ENCODE measurements at places on chromosomes 5 and 9. TPM values are rescaled to one million over a fixed set of nuclear protein-coding genes. Genes with fewer than 3 reads are reported as not detected.

GRCh38 chr5:146799671-146800070, 78.9 kb downstream of the PPP2R2B start:
- DNase-seq: no peak

- no peak for DNase-seq
Measured at GRCh38 chr9:111839387-111839786, 44.6 kb upstream of the SHOC1 start.

GRCh38 chr9:124389146-124389939, 25.9 kb downstream of the PSMB7 start:
- no peak for DNase-seq

DNA sequence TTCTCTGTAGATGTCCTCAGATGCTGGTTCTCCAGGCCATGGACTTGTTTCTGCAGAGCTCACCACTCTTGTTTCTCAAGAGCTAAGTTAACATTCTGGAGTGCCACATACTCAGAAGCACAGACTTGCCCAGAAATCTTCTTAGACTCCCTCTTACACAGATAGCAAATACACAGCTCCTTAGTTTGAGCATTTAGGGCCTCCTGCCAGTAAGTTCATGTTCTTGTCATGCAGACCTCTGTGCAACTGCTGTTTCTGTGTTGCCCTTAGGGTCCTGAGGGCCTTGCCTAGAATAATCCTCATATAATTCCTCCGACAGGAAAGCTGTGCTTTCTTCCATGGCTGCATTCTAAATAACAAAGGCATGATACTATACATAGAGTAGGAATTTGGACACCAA, 1.3 kb upstream of the PTPDC1 start:
- no peak for DNase-seq

GRCh38 chr5:145429170-145429569, 406.0 kb downstream of the PRELID2 start:
- DNase-seq: no peak

- no peak for DNase-seq
Measured at GRCh38 chr9:109251080-109251775, 69.6 kb downstream of the EPB41L4B start.

DNA sequence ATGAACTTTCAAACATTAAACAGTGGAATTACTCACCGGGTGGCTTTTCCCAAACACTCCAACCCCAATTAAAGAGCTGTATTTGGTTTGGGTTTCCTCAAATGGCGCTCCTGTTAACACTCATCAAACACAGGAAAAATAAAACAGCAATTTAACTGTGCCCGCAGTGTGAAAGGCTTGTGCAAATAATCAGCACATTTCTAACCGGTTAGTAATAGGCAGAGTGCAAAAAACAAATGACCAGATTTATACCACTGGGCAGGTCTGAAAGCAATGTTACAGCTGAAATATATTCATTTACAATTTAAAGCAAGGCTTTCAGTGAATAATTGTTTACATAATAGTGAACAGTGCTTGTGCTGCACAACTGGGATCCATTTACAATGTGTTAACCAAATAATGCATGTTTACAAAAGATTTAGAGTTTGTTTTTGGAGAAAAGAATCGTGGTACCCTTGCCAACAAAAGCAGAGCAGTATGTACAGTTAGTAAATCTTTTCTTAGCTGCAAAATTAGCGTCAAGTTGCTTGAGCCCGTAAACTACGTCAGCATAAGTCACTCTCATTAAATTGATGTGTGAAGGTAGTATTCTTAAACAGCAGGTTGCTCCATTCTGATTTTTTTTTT, 662.9 kb upstream of the ZNF608 start:
- peak; percentile 66 for DNase-seq

DNA sequence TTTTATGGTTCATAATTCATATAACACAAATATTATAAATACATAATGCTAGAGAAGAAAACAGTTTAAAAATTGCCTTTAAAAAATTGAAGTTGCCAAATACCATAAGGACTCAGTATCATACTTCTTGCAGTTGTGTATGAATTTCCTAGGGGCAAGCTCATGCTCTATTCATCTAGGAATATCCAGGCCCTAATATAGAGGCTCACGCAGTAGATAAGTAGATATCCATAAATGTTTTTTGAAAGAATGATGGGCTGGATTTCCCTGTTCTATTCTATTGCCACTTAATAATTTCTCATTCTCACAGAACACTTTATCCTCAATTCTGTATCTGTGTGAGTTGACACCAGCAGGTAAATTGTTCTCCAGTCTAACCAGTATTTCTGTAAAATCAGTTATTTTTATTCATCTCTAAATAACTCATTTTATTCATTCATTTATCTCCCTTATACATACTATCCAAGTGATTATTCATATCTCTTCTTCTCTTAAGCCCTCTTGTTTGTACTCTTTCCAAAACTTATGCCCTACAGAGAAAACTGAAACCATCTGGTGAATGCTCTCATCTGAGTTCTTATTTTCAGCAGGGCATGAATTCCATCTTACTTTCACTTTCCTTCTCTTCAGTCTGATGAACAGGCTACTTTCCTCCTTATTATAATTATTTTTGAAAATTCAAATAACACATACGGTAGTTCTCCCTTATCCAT, 97.1 kb downstream of the SLC44A1 start:
- DNase-seq: no peak

GRCh38 chr5:127343866-127344265, 53.3 kb downstream of the MEGF10 start:
- DNase-seq: no peak

DNA sequence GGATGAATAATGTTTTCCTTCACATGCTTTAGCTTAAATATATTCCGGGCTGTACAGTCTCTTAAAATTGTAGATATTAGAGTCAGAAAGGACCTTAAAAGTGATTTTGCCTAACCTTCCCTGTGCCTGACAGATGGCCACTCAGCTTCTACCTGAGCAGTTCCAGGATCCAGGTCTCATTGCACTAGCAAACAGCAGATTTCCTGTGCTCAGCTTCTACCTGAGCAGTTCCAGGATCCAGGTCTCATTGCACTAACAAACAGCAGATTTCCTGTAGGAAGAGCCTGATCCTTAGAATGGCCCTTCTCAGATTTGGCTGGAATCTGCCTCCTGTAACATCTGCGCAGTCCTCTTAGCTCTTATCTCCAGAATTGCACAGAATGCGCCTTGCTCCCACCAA, 219.8 kb downstream of the AOPEP start:
- no peak for DNase-seq

DNA sequence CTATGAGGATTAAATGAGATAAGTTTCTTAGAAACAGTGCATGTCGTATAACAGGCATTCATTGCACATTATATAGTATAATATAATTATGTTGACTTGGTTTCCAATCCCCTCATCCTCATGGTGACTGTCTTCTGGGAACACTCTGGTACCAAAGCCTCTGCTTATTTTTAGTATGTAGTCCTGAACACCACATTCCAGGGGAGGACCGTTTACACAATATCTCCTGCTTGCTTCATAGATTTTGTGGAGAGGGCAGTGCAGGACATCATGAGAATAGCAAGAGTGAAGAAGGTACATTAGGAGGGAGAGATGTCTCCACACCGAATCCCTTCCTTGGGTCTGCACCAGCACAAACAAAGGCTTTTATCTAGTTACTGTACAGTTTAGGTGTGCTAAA, 20.5 kb upstream of the BHMT start:
- DNase-seq: no peak

DNA sequence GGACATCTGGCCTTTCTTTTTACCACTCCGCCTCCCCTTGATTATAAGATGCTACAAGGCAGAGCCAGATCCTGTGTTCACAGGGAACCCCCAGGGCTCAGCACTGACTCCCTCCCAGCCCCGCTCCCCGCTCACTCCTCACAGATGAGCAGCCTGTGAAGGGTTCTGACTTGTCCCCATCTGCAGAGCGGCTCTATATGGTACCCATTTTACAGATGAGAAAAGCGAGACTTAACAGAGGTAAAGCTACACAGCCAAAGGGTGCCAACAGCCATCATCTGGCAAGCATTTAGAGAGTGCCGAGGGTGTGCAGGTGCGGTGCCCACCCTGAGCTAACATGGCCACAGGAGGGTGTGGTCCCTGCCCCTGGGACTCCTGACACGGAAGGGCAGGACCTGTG, 18.8 kb downstream of the FIBCD1 start:
- no peak for DNase-seq

DNA sequence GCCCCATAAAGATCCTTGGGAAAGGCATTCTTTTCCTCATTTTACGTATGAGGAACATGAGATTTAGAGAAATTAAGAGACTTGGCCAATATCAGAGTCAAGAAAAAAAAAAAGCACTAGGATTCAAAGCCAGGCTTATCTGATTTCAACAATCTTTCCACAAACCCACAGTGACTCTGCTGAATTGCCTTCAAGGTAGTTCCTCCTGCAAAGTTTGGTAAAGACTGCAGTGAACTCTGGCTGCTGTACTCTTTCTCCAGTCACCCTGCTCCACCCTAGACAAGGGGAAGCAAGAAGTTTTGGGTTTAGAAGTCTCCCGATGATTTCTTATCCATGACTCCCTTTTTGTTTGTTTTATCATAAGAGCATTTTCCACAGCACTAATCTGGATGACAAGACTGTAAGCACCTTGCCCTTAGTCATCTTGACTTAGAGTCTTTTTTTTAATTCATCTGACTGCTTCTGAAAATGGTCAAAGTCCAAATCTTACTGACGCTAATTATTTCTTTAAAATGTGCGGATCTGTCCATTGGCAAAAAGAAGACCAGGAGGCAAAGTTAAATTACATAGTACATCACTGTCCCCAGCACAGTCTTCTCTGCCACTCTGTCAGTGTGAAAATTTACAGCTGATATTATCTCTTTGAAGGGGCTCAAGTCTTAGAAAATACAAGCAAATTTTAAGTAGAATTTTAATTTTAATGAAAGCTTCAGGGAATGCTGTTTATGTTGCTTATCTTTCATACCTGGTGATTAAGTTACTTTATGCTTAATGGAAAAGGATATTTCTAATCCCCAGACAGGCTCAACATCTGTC, 180.1 kb downstream of the TTLL11 start:
- DNase-seq: no peak

DNA sequence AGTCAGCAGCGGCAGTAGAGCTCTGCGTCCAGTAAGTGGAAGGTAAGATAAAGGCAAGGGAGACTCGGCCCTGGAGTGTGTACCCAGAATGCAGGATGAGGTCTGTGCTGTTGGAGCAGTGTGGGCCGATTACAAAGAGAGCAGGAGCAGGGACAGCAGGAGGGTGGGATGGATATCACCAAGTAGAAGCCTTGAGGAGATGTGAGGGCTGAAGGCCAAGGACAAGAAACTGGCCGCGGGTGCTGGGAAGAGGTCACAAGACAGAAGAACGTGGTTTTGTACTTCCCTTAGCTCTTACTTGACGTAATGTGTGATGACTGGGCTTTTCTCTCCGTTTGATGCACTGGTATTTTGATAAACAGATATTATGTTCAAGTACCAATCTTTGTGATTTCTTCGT, 43.7 kb downstream of the OR2V1 start:
- DNase-seq: no peak

GRCh38 chr5:63957617-63958016, 4.6 kb downstream of the HTR1A start:
- no peak for DNase-seq

GRCh38 chr5:152901754-152902153, 496.7 kb upstream of the NMUR2 start:
- DNase-seq: no peak

DNA sequence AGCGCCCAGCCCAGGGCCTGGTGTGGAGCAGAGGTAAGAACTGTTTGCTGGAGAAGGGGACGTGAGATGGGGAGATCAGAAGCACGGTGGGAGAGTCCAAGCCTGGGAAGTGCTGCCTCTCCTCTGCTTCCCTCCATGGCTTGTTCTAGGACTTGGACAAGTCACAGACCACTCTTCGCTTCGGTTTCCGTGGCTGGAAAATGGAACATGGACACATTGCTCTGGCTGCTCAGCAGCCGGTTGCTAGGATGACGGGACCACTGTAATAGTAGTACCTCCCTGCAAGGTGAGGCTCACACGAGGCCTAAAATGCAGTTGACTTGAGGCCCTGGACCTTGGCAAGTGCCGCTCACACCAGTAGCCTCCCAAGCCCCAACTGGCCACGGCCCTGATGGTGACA, 175.8 kb upstream of the FSTL4 start:
- no peak for DNase-seq

GRCh38 chr5:126809916-126810315, 33.0 kb downstream of the LMNB1 start:
- DNase-seq: no peak

DNA sequence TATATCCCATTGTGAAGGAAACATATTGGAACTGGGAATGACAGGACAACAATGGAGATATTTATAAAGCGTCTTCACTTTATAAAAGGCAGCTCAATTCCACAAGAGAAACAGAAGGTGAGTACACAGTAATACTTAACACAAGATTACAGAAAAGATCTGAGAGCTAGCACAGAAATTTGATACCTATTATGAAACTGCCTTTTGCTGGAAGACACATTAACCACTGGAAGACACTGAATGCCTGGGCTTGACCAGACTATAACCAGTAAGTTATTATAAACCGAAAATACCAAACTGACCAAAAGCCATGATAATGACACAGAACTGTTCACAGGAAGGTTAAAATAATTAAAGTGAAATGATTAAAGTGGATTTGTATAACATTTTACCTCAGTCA, 195.4 kb downstream of the NR2F1-AS1 start:
- no peak for DNase-seq

GRCh38 chr9:109317311-109317978, 3.4 kb downstream of the EPB41L4B start:
- DNase-seq: no peak

DNA sequence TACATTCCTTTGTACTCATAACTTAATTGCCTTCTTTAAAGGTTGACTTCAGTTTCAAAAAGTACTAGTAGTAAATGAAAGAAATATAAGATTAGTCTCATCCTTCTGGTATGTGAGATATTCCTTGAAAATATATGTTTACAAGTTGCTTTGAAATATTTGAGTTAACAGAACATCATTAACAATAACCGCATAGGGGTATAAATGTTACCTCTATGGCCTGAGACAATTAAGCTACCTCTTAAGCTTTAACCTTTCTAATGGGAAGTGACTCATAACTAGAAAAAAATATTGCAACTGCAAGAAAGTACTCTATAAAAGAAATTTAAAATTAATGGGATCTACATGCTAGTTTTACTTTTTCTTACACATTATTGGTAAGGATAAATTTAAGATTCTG, 399.0 kb downstream of the CDH10 start:
- DNase-seq: no peak

DNA sequence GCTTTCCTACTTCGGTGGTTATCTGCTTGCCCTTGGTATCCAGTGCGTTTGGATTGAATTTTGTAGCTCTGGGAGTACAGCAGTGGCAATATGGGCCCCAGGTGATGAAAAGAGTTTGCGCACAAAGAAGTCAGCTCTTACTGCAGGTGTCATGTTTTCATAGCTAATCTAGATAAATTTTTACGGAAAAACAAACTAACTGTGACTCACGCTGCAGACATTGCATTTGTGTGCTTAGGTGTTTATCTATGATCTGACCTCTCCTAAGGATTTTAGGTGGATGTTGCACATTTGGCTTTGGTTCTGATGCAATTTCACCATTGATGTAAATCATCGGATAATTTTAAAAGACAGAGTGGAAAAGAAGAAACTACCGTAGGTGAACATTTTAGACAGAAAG, 92.1 kb downstream of the VCAN start:
- no peak for DNase-seq

The ATP10B gene
- polyA plus RNA-seq: 0.70 TPM

The KIAA0825 gene
- polyA plus RNA-seq: 5.4 TPM

The SLC26A2 gene
- 20.6 TPM for polyA plus RNA-seq

The LAMC3 gene
- 21.2 TPM for polyA plus RNA-seq

The ZNF462 gene
- 20.0 TPM for polyA plus RNA-seq

The SLCO4C1 gene
- 29.1 TPM for polyA plus RNA-seq

The CDO1 gene
- polyA plus RNA-seq: 25.0 TPM

The ARHGEF28 gene
- 44.1 TPM for polyA plus RNA-seq

The LHX3 gene
- not detected for polyA plus RNA-seq

The SHC3 gene
- polyA plus RNA-seq: 2.4 TPM

Data from right renal pelvis (tissue), 4 donors.